ENCODE measurements at places on chromosomes 16 and 17.

DNA sequence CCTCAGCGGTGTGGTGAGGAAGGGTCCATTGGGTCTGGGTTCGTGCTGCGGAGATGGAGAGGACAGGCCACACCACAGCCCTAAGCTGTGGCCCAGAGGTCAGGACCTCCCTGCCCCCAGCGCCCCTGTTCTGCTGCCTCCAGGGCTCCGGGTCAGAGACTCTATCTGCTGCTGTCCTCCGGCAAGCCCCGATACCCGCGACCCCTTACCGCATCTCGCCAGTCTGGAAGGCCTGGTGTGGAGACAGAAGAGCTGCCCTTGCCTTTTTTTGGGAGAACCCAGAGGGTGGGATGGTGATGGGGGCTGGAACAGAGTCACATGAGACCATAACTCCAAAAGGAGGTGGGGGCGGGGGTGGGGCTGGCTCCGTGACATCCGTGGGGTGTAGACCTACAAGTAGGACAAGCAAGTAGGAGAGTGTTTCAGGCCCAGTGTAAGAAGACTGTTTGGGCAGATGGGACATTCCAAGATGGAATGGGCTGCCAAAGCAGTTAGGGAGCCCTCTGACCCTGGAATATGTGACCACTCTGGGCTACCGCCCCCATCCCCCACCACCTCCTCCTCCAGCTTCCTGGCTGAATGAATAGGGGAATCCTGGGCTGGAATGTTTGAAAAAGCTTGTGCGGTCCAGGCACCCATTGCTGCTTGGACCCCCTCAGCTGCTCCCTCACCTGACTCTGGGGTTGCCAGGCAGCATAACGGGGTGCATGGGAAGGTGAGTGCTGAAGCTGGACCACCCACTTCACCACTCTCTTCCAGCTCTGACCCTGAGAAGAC is 1.4 kb downstream of the XYLT2 start:
- no peak for DNase-seq

DNA sequence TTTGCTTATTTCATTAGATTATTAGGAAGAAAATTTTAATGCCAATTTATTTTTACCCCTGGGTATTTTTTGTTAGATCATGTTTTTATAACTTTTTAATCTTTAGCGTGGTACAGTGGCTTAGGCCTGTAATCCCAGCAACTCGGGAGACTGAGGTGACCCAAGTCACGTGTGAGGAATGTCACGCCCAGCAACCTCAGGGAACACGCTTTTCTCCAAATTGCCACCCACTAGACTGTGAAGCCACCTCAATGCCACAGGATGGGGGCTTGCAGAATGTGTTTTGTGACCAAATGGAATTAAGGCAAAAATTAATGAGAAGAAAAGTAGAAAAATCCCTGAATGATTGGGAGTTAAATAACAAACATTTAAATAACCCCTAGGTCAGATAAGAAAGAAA is 141.8 kb downstream of the LAT start:
- DNase-seq, result no peak

GRCh38 chr16:72357910-72358309 is 186.0 kb upstream of the PMFBP1 start:
- no peak for DNase-seq

GRCh38 chr17:59769887-59770286 is 62.4 kb downstream of the VMP1 start:
- no peak for DNase-seq

- DNase-seq, result peak; percentile 98
Measured at GRCh38 chr16:22374311-22375116, at the start of gene CDR2. CDR2 (minus strand) TSS chr16:22374619; CDS start chr16:22374309, 310 bp downstream.

DNA sequence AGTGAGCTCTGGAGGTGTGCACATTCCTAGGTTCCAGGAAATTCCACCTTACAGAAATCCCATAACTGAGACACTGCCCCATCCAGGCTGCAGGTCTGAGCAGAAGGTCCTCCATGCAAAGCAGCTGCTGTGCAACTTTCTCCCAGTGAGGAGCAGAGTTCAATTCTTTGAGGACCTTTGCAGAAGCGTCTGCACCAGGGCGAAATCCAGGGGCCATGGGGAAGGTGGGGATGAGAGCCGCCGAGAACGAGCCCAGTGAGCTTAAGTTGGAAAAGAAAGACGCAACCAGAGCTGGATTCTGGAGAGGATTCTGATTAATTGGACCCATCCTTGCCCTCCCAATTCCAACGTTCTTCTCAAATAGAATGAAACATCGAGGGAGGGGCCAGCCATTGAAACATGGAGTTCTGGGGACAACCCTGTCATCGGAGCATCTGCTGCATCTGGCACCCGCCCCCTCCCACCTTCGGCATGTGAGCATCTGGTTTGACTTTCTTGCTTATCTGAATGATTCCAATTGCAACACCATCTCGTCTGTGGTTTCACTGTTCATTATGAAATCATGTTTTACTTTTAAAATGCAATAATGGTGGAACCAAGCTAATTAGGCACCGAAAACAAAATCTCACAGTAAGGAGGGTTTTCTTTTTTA is 190.6 kb upstream of the FOXF1 start:
- DNase-seq, result no peak

DNA sequence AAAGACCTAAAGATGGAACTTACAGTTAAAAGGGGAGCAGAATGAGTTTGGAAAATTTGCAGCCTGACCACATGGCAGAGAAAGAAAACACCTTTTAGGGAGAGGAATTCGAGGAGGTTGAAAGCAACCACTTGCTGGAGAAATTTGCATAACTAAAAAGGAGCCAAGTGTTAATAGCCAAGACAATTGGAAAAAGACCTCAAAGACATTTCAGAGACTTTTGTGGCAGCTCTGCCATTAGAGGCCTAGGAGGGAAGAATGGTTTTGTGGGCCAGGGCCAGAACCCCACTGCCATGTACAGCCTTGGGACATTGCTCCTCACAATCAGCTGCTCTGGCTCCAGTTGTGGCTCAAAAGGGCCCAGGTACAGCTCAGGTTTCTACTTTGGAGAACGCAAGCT is 338.5 kb downstream of the UTP18 start:
- DNase-seq, result no peak

GRCh38 chr17:27978689-27979175 is 63.7 kb upstream of the NLK start:
- DNase-seq, result no peak

- no peak for DNase-seq
Measured at GRCh38 chr16:4859190-4859899, 12.1 kb downstream of the UBN1 start.

DNA sequence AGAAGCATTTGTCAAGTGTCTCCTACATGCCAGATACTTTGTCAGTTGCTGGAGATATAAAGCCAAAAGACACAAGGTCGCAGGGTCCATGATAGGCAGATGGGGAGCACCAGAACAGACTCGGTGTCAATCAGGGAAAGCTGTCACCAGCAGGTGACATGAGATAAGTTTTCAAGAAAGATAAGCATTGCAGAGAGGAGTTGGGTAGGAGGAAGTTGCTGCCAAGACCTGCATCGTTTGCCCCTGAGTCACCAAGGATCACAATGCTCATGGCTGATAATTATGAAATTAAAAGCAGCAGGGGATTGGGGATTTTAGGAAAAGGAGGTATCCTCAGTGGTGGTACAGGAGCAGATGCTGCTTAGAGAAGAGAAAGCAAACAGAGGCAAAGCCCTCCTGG is 551.1 kb upstream of the CDH11 start:
- DNase-seq, result peak; percentile 53

DNA sequence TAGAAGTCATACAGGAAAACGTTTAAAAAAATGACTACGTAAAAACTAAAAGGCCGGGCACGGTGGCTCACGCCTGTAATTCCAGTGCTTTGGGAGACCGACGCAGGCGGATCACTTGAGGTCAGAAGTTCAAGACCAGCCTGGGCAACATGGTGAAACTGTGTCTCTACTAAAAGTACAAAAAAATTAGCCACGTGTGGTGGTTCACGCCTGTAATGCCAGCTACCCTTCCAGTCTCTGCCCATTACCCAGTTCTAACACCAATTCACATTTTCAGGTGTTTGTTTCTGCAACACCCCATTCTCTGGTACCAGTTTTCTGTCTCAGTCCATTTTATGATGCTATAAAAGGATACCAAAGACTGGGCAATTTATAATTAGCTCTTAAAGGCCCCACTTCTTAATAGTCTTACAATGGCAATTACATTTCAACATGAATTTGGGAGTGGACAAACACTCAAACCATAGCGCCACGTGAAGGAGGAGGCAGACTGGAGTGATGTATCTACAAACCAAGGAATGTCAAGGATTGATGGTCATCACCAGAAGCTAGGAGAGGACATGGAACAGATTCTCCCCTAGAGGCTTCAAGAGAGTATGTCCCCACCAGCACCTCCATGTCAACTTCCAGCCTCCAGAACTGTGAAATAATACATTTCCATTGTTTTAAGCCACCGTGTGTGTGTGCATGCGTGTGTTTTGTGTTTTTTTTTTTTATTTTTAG is 791 bp upstream of the C17orf75 start:
- no peak for DNase-seq

GRCh38 chr16:24499193-24499814 is 40.1 kb upstream of the RBBP6 start:
- peak; percentile 56 for DNase-seq

DNA sequence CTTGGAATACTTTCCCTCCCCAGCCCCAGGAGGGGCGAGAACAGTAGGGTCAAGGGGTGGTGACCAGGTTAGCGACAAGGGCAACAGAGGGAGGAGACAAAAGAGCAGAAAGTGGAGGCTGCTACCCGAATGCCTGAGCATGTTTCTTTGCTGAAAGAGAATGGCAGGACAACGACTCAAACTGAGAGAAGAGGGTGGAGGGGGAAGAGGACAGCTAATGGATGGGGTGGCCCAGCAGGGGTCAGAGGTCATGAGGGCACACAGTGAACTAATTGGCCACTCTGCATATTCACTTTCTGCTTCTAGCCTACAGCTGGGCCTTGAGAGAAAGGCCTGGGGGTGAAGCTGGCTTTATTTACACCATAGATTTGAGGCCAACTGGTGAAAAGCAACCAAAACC is 19.1 kb upstream of the DDX52 start:
- no peak for DNase-seq

DNA sequence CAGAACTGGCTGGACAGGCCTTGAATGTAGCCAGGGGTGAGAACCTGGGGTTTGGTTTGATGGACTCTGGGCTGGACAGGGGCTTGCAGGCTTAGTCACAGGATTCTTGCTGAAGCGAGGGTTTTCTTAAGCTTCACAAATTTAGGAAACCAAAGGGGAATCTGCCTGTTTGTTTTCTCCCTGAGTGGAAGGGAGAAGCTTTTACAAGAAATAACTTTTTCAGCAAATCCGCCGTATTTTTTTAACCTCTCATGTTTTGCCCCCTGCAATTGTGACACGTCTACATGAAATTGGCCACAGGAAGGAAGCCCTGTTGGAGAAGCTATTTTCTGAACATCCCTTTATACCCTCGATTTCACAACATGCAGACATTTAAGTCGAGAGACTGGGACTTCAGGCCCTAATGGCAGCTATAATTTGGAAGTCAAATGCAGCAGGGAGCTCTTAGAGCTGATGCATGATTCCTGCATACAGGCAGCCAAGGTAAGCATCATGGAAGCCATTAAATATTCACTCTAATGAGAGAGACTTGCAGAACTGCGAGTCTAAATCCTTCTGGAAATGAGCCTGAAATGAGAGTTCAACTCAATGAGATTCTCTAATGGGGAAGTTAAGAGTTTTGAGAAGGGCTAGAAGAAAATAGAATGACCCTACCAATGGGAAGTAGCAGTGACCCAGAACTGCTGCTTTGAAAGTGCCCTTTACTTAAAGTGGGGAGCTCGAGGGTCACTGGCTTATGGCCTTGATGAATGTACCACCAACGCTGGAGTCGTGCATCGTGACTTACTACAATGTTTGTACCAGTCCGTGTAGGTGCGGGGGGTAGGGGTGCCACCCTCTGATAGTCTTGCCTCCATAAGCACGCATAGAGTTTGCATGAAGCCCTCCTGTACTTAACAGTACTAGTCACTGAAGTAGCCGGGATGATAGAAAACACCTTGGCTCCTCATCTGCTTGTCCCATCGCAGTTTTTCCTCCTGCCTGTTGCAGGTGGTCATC is 45.1 kb upstream of the IRF8 start:
- DNase-seq, result no peak

DNA sequence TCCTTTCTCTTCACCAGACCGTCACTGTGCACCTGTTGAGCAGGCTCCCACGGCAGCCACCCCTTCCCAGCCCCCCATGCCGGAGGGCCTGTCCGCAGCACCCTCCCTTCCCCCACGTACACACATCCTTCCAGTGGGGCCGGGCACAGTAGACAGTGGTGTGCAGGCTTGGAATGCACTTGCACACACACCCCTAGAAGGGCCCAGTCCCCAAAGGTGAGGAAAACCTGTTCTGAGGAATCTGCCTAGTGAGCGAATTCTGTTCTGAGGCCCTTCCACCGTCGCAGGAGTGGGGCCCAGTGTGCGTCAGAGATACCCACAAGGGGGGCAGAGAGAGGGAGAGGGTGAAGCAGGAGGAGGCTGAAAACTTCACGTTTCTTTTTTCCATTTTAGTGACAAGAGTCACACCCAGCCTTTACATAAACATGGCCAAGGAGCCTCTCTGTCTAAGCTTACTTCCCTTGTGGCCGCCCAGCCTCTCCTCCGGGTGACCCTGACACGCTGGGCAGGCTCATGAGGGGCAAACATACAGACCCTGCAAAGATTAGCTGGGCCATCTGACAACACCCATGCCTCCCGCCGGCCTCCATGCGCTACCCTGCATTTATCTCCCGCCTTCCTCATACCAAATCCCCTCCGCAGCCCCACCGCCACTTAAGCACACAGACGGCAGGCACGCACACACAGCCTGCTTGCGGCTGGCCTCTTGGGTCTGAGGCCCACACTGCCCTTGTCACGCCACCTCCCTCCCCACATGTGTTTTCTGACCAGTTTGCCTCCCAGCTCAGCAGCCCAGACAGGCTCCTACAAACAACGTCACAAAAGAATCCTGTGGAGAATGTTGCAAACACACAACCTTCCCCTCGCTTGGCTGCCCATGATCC is 1.8 kb downstream of the ZBTB4 start:
- DNase-seq, result peak; percentile 86

DNA sequence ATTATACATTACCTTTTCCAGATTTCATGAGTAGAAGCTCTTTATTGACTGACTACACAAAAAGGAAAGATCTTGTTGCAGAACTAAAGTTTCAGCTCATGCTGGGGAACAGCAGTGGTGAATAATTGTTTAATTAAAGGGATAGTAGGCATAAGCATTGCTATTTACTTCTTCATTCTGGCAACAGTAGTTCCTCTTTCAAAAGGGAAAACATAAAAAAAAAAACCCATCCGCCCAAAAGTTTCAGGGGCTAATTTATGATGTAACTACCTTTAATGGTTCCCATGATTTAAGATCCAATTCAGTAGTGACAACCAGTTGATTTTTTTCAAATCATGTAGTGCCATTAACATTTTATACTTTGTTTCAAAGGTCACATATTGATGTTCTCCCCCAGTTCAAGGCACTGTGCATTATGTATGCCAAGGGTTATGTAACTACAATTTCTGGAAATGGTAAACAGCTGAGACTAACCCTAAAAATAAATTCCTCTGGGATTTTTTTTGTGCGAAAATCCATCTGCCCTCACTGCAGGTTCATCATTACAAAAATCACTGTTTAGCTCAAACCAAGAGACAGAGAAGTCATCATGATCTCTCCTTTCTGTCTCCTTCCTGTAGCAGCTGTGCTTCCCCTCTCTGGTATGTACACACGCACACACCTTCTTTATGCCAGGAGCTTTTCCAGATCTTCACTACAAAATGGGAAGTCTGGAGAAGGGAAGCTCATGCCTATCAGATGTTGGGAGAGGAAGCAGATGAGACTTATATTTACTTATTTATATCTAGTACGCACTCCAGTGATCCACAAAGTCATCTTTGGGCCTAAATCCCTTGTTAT is 2.2 kb upstream of the PHLPP2 start:
- DNase-seq, result no peak

GRCh38 chr16:27244363-27244755 is 24.2 kb downstream of the NSMCE1 start:
- no peak for DNase-seq

Measured in AG08395 (cell line).